AG09309 (cell line): ENCODE measurements at places on chromosomes 13 and 19.

DNA sequence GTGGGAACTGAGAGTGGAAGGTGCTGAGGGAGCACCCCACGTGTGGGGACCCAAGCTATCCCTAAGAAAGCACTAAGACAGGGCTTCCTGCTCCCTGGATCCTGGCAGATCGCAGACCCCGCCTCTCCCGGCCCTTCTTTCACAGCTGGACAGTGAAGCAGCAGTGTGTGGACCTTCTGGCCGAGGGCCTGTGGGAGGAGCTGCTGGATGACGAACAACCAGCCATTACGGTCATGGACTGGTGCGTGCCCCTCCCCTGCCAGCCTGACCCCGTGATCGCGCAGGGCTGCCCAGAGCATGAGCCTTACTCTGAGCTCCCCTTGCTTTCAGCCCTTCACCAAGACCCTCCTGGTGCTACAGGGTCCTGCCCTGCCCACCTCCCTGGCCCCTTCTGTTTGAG lies 2.3 kb downstream of the NCCRP1 start:
- DNase-seq: no peak

DNA sequence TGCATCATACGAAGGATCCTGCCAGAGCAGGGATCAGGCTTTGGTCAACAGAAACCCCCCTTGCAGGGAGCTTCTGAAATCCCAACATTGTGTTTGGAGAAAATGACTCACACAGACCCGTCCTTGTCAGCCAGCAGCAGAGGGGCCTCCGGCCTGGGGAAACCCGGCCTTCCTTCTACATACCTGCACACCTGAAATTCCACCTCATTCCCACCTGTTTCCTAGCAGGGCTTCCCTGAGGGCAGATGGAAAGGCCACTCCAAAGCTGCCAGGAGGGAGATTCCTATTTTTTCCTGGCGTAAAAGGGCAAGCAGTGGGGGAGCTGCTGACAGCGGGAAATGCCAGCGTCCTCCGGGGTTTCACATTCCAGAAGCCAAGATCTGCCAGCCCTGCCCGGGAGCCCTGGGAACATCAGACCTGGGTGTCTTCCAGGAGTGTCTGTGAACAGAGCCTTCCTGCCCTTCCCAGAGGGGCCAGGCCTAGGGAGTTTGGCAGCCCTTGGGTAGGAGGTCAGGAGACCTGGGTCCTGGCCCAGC lies 3.0 kb upstream of the IGFL1 start:
- no peak for DNase-seq

DNA sequence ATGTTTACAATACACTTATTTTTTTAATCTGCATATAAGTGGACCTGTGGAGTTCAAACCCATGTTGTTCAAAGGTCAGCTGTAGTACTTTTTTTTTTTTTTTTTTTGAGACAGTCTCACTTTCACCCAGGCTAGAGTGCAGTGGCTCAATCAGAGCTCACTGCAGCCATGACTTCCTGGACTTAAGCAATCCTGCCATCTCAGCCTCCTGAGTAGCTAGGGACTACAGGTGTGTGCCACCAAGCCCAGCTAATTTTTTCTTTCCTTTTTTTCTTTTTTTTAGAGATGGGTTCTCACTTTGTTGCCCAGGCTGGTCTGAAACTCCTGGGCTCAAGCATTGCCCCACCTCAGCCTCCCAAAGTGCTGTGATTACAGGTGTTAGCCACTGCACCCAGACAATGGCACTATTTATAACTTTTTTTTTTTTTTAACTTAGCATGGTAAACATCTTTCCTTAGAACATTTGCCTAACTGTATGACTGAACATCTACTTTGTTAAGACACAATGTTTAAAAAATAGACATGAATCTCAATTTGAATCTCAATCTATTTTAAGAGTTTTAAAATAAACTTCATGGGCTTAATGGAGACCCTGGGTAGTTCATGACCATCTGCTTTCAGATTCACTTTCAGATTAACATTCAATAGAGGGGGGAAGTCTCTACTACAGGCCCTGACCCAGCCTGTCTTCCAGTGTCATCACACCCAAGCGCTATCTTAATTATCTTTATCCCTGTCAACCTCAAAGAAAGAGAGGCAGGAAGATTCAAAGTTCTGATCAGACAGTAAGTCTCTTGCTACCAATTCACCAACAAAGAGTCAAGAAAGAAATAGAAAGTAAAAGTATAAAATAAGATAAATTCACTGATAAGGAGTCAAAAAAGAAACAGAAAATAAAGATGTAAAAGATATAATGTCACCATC lies 97.7 kb upstream of the DOCK9 start:
- no peak for DNase-seq

DNA sequence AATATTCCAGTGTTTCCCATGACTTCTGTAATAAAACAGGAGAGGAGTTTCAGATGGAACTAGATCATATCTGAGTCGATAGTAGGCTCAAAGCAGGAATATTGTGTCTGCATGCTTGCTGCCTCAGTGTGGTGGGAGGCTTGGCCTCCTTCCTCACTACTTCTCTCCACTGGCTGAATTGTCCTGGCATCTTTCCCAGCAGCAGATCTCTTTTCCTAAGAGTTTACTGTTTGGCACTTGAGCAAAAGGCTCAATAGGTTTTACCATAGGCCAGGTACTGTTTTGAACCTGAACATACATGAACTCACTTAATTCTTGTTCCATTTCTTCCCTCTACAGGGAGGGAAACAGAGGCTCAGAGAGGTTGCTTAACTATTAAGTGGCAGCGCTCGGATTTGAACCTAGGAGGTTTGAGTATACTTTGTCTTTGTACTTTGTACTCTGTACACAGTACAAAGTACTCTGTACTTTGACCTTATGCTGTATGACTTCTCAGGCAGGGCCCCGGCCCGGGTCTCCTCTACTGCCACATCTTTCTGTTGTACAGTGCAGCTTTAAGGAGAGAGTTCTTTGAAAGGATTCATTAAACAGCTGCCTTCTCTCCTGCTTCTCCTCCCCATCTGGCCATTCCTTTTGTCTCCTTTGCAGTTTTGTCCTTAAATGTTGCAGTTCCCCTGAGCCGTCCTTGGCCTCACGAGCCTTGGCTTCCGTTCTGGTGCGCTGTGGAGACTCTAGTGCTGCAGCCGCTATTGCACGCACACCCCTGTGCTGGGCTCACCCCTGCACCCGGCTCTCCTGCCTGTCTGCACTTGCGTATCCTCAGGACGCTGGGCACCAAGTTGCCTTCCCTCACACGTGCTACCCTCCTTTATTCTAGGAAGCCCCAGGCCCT lies 8.1 kb downstream of the B3GLCT start:
- no peak for DNase-seq

DNA sequence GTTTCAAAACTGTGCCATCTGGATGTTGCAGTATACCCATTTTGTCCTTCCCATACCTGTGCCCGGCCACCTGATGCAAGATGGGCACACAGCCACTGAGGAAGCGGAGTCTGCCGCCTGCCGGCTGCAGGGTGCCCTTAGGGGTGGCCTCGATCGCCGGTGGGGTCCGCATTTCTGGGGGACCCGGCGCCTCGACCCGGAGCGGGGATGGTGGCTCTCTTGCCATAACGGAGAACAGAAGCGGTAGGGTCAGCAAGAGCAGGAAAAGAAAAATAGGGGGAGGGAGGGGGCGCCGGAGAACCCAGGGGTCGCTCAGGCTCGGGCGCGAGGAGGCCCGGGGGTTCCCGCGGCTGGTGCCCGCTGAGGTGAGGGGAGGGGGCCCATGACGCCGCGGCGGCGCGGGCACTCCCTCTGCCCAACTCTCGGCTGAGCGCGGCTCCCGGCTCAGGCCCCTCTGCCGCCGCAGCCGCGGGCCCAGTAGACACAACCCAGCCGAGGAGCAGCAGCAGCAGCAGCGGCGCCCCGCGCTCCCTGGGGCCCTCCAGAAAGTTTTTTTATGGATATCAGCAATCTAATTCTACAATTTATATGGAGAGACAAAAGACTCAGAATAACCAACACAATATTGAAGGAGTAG lies 13.8 kb upstream of the CYP4F2 start:
- DNase-seq: no peak

DNA sequence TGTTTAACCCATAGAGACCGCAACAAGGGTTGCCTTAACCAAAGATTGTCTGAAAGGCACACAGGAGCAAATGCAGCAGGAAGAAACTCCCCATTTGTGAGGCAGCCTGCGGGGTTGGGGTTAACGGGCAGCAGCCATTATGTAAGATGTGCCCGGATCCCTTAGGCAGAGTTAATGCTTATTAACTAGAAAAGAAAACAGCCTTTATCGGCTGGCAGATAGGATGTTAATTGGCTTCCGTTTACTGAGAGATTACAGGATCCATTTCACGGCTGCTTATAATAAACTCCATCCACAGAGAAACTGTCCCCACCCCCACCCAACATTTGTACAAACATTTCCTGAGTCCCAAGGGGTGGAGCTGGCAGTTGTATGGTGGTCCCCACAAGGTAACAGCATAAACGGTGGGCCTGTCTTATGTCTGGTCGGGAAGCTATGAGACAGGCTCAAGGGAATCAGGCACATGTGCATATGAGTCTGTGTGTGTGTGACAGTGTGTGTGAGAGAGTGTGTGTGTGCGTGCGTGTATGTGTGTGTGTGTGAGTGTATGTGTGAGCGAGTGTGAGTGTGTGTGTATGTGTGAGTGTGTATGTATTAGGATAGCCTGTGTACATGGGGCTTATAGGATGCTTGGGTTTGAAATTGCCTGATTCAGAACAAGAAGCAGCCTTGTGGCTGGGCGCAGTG lies 10.5 kb downstream of the SLC25A42 start:
- DNase-seq: no peak

- no peak for DNase-seq
These were observed 18.9 kb upstream of the TRIM13 start for GRCh38 chr13:49977992-49978391.

GRCh38 chr13:94712812-94713560 lies 641 bp upstream of the SOX21 start:
- peak; percentile 13 for DNase-seq

- no peak for DNase-seq
These were observed 7.3 kb upstream of the GADD45B start for GRCh38 chr19:2468596-2468995.

DNA sequence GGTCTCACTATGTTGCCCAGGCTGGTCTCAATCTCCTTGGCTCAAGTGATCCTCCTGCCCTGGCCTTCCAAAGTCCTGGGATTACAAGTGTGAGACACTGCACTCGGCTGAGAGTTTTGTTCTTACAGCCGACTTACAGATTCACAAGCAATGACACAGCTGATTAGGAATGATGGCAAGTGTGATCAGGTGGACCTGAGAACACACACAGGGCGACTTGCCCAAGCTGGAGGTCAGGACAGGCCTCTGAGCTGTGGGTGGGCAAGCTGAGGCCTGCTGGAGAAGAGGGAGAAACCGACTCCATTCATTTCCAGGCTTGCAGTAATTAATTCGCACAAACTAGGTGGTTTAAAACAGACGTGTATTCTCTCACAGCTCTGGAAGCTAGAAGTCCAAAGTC lies 8.1 kb upstream of the ATG4D start:
- no peak for DNase-seq

DNA sequence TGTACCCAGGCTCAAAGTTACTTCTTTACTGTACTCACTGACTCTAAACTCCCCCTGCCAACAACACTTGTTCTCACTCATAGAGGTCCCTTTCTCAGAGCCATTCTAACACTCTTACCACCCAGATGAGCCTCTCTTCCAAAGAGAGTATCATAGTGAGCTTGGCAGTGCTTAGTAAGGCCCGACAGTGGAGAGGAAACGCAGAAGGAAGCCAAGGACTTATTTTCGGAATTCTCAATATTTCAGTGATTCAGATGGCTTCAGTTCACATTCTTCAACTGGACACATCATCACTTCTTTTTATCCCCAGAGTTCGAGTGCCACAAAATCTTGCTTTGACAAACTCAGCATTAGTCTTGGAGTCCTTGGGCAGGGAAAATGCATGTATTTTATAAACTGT lies 285.9 kb downstream of the DNAJC15 start:
- no peak for DNase-seq

- DNase-seq: no peak
These were observed 47.7 kb downstream of the KLF2 start for GRCh38 chr19:16372065-16372915.

DNA sequence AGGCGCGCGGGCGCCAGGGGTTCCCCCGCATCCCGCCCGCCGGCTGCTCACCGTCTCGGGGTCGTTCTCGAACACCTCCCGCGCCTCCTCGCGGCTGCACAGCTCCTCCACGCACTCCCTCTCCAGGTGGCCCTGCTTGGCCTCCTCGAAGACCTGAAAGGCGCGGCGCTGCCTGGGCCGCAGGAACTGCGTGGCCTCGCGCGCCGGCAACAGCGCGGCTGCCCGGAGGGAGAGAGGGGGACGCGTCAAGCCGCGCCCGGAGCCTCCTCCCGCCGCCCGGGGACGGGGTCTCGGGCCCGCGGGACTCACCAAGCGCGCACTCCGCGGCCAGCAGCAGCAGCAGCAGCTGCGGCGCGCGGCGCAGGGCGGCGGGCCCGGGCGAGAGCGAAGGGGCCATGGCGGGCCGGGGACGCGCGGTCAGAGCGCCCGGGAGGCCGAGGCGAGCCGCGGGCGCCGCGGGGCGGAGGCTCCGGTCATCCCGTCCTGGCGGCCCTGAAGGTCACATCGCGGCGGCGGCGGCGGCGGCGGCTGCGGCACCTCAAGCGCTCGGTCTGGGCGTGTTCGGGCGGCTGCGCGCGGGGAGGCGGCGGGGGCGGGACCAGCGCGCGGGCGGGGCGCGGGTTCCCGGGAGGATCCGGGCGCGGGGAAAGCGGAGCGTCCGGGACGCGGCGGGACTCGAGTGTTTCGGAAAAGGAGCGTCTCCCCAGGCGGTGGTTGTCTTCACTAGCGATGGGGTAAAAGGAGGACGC lies at the start of gene GAS6:
TSS of gene GAS6 (minus strand) at position 553 of the 749 bp plus-strand sequence. CDS start at position 397, 156 bp downstream.
- no peak for DNase-seq

GRCh38 chr13:101424381-101425155 lies 8.3 kb upstream of the NALCN start:
- DNase-seq: no peak

DNA sequence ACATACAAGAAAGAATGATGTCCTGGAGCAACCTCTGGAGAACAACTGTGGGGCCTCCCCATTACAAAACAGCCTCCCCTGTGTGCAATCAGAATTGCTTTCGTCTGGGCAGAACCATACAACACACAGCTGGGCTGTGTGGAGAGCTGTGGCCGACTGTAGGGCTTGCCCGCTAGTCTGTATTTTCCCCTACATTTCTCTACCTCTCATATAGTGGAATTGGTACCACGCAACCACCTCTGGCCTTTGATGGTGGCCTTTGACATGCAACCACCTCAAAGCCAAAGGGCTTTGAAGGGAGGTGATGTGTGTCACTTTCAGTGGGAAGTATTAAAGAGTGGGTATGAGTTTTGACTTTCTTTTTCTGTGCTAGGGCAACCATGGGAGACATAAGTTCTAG lies 34.0 kb downstream of the GARRE1 start:
- DNase-seq: no peak

- DNase-seq: no peak
These were observed 8.4 kb downstream of the IGFL3 start for GRCh38 chr19:46116121-46116520.

- no peak for DNase-seq
These were observed 613.2 kb upstream of the KLF12 start for GRCh38 chr13:74747186-74747955.

- DNase-seq: peak; percentile 46
These were observed 64.2 kb upstream of the GTF2F2 start for GRCh38 chr13:45055902-45056648.

- DNase-seq: no peak
These were observed 290.1 kb upstream of the TSHZ3 start for GRCh38 chr19:31639306-31639705.

- DNase-seq: no peak
These were observed 39.5 kb upstream of the ATP12A start for GRCh38 chr13:24640752-24641151.

GRCh38 chr19:11496391-11497163 lies 9.1 kb downstream of the ZNF653 start:
- DNase-seq: peak; percentile 55

GRCh38 chr13:48660361-48661076 lies 6.8 kb downstream of the CYSLTR2 start:
- DNase-seq: no peak
